SK-N-SH (cell line): ENCODE measurements at places on chromosomes 6 and 20. TPM values are rescaled to one million over a fixed set of nuclear protein-coding genes. Genes with fewer than 3 reads are reported as not detected.

DNA sequence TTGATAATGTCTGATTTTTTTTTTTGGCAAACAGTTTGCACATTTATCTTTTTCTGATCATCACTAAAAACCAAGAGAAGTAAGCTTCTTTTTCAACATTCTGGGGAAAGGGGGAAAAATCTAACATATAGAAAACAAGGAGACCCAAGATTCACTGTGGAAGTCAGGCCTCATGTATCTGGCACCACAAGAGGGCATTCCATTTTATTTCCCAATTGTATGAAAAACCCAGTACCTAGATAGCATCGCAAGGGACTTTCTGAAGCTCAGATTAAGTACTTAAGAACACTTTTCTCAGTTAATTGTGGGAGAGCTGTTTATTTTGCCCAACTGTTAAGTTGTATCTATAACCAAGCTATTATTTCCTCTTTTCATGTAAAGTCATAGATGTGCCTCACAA is 152.9 kb downstream of the KLHL32 start:
- no peaks in the 10 kb centered on the region for H3K27me3 ChIP-seq
- no peak overlapping the region for H3K4me3 ChIP-seq
- no peak overlapping the region for H3K27ac ChIP-seq
- DNase-seq, result no peak
- H3K36me3 ChIP-seq, result no peaks in the 10 kb centered on the region
- H3K4me1 ChIP-seq, result no peaks in the 10 kb centered on the region; the same call in 1 of the 2 replicates

DNA sequence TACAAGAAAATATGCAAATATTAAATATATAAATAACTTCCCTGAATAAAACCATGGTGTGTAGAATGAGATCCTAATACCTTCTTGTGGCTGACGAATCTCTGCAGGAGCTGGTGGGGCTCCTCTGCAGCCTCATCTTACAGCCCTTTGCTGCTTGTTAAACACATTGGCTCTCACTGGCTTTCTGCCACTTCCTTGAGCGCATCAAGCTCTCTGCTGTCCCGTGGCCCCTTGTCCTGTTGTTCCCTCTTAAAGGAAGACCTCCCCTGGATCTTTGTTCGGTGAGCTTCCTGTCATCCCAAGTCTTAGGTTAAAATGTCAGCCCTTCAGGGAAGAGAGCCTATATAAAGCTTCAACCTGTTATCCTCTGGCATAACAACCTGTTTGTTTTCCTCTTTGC is 519.6 kb downstream of the DOK5 start:
- no peaks in the 10 kb centered on the region for H3K4me1 ChIP-seq
- no peak overlapping the region for H3K27ac ChIP-seq
- H3K36me3 ChIP-seq, result no peaks in the 10 kb centered on the region
- no peak for DNase-seq
- H3K27me3 ChIP-seq, result no peaks in the 10 kb centered on the region

GRCh38 chr6:167702241-167702827 is 124.4 kb upstream of the AFDN start:
- no peaks in the 10 kb centered on the region for H3K27me3 ChIP-seq
- no peaks in the 10 kb centered on the region for H3K36me3 ChIP-seq
- H3K27ac ChIP-seq, result no peak overlapping the region
- H3K4me1 ChIP-seq, result no peaks in the 10 kb centered on the region; the same call in 1 of the 2 replicates

Gene LEMD2
- 56.5 and 59.5 TPM in 2 replicates for polyA plus RNA-seq

GRCh38 chr6:134727081-134727480 is 222.8 kb downstream of the ALDH8A1 start:
- DNase-seq, result no peak
- no peaks in the 10 kb centered on the region for H3K27me3 ChIP-seq
- H3K36me3 ChIP-seq, result no peaks in the 10 kb centered on the region
- no peak overlapping the region for H3K27ac ChIP-seq
- H3K4me3 ChIP-seq, result no peak overlapping the region

Gene LAMA4
- polyA plus RNA-seq, result 9.4 and 10.5 TPM in 2 replicates

DNA sequence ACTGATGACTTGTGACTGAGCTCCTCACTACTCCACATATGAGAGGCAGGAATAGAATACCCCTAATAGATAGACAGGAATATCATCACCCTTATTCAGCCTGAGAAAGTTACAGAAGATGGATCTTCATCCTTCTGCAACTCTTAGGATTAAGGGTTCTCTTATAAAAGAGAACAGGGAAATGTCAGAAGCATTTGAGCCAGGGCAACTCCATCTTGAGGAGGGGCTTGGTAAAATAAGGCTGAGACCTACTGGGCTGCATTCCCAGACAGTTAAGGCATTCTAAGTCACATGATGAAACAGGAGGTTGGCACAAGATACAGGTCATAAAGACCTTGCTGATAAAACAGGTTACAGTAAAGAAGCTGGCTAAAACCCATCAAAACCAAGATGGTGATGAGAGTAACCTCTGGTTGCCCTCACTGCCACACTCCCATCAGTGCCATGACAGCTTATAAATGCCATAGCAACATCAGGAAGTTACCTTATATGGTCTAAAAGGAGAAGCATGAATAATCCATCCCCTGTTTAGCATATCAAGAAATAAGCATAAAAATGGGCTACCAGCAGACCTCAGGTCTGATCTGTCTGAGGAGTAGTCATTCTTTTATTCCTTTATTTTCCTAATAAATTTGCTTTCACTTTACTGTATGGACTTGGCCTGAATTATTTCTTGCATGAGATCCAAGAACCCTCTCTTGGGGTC is 97.9 kb downstream of the PLG start:
- H3K27ac ChIP-seq, result no peak overlapping the region
- H3K36me3 ChIP-seq, result no peaks in the 10 kb centered on the region
- no peaks in the 10 kb centered on the region; the same call in 1 of the 2 replicates for H3K27me3 ChIP-seq
- H3K4me3 ChIP-seq, result no peak overlapping the region
- DNase-seq, result no peak

Gene VSX1
- not detected in 2 replicates for polyA plus RNA-seq

GRCh38 chr6:137746264-137746663 is 120.8 kb upstream of the TNFAIP3 start:
- no peaks in the 10 kb centered on the region for H3K36me3 ChIP-seq
- no peak overlapping the region for H3K27ac ChIP-seq
- H3K4me3 ChIP-seq, result no peak overlapping the region
- DNase-seq, result no peak

Gene NFKBIL1
- 14.6 and 17.1 TPM in 2 replicates for polyA plus RNA-seq

DNA sequence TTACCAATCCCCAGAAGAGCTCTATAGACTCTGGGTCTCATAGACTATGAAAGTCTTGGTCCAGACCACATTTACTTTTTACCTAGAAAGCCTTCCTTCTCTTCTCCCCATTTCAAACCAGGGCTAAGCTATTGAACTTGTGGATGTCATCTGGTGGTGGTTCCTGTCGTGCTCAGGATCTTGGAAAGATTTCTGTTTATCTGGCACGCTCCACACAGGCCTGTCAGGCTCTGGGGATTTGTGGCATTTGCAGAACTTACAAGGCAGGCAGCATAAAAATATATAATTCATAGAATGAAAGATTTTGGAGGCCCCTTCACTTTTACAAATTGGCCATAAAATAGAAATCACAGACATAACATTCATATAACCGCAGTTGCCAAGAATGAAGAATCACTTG is 188.1 kb downstream of the UST start:
- DNase-seq, result no peak
- 0 out of 2 replicates have a peak overlapping the region, but pooled peaks have one; percentile 7 for H3K27ac ChIP-seq
- peaks cover 4% of the 10 kb centered on the region; the same call in 1 of the 2 replicates for H3K27me3 ChIP-seq
- H3K4me1 ChIP-seq, result no peaks in the 10 kb centered on the region
- H3K36me3 ChIP-seq, result no peaks in the 10 kb centered on the region

Gene AKAP12
- polyA plus RNA-seq, result 46.5 and 48.4 TPM in 2 replicates

GRCh38 chr20:62203378-62204030 is 16.6 kb downstream of the HRH3 start:
- no peak for DNase-seq
- H3K4me1 ChIP-seq, result no peaks in the 10 kb centered on the region; the same call in 1 of the 2 replicates

Gene CBLN4
- 0.02 TPM in 1 of 2 replicates, not detected in the other for polyA plus RNA-seq

Gene TBC1D20
- polyA plus RNA-seq, result 27.7 and 37.7 TPM in 2 replicates

Gene SNX21
- polyA plus RNA-seq, result 20.6 and 22.1 TPM in 2 replicates

DNA sequence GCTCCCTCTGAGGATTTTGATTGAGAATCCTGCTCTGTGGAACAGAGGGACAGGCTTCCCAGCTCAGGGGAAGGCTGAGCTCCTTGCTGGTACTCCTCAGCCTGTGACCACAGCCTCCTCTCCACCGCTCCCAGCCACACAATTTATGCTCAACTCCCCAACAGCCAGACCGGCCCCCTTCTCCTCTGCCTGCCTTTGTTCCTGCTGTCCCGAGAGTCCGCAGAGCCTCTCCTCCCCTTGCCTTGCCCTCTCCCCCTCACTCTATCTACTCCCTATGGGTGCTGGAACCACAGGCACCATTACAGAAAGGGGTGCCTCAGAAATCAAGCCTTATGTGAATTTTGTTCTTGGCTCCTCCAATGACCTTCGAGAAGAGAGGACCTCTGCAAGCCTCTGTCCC is 15.9 kb downstream of the MAP1LC3A start:
- H3K27me3 ChIP-seq, result no peaks in the 10 kb centered on the region
- H3K4me1 ChIP-seq, result no peaks in the 10 kb centered on the region; the same call in 1 of the 2 replicates
- H3K27ac ChIP-seq, result no peak overlapping the region
- no peak for DNase-seq

Gene ME1
- polyA plus RNA-seq, result 4.7 and 4.9 TPM in 2 replicates

DNA sequence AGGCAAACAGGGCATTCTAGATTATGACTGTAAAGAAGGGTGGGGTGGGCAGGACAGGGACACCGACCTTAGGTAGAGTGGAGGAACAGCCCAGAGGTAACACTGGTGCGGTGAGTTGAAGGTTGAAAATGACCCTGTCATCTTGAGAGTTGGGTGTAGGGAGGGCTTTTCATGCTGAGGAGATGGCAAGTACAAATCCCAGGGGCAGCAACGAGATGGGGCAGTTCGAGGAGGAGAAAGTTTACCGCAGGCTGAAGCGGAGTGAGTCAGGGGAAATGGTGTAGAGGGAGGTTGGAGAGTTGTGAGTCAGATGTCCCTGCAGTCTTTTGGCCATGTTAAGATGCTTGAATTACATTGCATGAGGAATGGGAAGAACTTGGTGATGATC is 101.1 kb downstream of the HIVEP1 start:
- no peaks in the 10 kb centered on the region for H3K4me1 ChIP-seq
- H3K27me3 ChIP-seq, result no peaks in the 10 kb centered on the region
- DNase-seq, result no peak
- peaks cover 8% of the 10 kb centered on the region; the same call in 1 of the 2 replicates for H3K36me3 ChIP-seq
- peak overlapping the region; percentile 60 for H3K27ac ChIP-seq

Gene PHACTR2
- polyA plus RNA-seq, result 5.0 and 8.6 TPM in 2 replicates

DNA sequence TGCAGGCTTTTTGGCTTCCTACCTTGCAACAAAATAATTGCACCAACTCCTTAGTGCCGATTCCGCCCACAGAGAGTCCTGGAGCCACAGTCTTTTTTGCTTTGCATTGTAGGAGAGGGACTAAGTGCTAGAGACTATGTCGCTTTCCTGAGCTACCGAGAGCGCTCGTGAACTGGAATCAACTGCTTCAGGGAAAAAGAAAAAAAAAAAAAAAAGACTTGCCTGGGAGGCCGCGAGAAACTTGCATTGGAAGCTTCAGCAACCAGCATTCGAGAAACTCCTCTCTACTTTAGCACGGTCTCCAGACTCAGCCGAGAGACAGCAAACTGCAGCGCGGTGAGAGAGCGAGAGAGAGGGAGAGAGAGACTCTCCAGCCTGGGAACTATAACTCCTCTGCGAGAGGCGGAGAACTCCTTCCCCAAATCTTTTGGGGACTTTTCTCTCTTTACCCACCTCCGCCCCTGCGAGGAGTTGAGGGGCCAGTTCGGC is 420 bp downstream of the SOX4 start:
- no peaks in the 10 kb centered on the region for H3K27me3 ChIP-seq
- H3K4me3 ChIP-seq, result peak overlapping the region; percentile 81
- peaks cover 21% of the 10 kb centered on the region for H3K36me3 ChIP-seq
- H3K27ac ChIP-seq, result peak overlapping the region; percentile 98
- DNase-seq, result peak; percentile 41

DNA sequence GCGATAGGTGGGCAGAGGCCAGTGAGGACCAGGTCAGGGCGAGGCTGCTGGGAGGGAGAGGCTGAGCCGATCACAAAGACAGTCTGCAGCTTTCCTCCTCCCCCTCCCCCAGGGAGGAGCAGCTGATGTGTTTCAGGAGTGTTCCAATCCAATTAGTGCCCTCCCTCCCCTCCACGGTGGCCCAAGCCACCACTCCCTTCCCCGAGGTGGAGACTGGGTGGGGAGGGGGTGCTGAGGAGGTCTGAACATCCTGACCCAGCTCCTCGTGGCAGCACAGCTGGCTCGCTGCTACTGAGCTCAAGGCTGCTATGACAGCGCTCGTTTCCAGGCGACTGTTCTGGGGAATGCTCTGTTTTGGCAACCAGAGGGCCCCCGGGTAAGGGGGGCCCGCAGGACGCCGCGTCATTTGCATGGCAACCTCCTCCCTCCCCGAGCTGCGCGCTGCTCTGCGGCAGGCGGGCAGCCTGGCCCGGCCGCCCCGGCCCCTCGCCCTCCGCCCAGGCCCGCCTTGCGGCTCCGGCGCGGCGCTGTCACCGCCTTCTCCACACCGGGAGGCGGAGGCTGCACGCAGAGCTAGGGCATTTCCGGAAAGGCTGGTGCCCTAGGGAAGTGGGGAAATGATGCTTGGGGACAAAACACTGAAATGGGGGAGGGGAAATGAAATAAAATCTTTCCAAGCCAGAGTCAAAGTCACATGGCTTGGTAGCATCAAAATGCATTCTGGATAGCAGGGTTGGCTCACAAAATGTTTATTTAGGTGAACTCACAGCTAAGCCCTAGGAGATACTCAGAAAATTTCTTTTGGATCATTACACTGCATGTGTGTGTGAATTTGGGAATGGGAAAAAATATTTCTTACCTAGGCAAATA is 67.4 kb upstream of the PIM1 start:
- DNase-seq, result peak; percentile 94
- peak overlapping the region; percentile 42 for H3K4me3 ChIP-seq
- H3K27me3 ChIP-seq, result no peaks in the 10 kb centered on the region
- peak overlapping the region; percentile 93 for H3K27ac ChIP-seq

Gene COL21A1
- 0.07 and 0.19 TPM in 2 replicates for polyA plus RNA-seq

Gene ZFP57
- not detected in 2 replicates for polyA plus RNA-seq

Gene HLA-DRA
- polyA plus RNA-seq, result 0.10 TPM in 1 of 2 replicates, not detected in the other

Gene TBX18
- 19.3 and 29.8 TPM in 2 replicates for polyA plus RNA-seq

DNA sequence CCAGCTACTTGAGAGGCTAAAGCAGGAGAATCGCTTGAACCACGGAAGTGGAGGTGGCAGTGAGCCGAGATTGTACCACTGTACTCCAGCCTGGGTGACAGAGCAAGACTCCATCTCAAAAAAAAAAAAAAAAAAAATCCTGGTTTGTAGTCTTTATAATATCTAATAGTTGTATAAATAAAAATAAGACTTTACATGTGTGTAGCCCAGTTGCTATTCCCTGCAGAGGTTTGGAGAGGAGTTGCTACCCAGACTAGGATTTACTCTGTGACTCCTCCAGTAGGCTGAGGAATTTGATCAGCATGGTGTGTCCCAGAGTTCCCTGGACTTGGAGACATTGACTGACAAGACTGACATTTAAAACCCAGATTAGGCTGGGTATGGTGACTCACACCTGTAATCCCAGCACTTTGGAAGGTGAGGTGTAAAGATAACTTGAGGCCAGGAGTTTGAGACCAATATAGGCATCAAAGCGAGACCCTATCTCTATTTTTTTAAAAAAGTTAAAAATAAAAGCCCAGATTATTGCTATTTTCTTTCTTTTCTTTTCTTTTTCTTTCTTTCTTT is 10.2 kb downstream of the CHMP4B start:
- H3K27ac ChIP-seq, result no peak overlapping the region
- no peaks in the 10 kb centered on the region for H3K4me1 ChIP-seq
- H3K36me3 ChIP-seq, result no peaks in the 10 kb centered on the region

GRCh38 chr6:18215436-18215835 is 48.9 kb downstream of the DEK start:
- H3K27ac ChIP-seq, result no peak overlapping the region; the same call in 1 of the 2 replicates
- no peak for DNase-seq
- H3K4me1 ChIP-seq, result no peaks in the 10 kb centered on the region

GRCh38 chr20:58598211-58599015 is 52.7 kb upstream of the STX16 start:
- H3K36me3 ChIP-seq, result no peaks in the 10 kb centered on the region
- H3K4me3 ChIP-seq, result no peak overlapping the region
- no peak overlapping the region for H3K27ac ChIP-seq
- peaks cover 10% of the 10 kb centered on the region; the same call in 1 of the 2 replicates for H3K4me1 ChIP-seq
- DNase-seq, result peak; percentile 57
- no peaks in the 10 kb centered on the region for H3K27me3 ChIP-seq

Gene SMLR1
- polyA plus RNA-seq, result 0.03 TPM in 1 of 2 replicates, not detected in the other
